Right lung (tissue), 10 donors: ENCODE measurements at places on chromosomes 13 and 19. TPM values are rescaled to one million over a fixed set of nuclear protein-coding genes. Genes with fewer than 3 reads are reported as not detected.

- no peak for DNase-seq
These were observed 844 bp downstream of the ARRDC2 start for GRCh38 chr19:18008814-18009213.

KLK15 gene
- polyA plus RNA-seq = not detected

GRCh38 chr19:8666814-8667405, 31.7 kb downstream of the ACTL9 start:
- DNase-seq = no peak

DNA sequence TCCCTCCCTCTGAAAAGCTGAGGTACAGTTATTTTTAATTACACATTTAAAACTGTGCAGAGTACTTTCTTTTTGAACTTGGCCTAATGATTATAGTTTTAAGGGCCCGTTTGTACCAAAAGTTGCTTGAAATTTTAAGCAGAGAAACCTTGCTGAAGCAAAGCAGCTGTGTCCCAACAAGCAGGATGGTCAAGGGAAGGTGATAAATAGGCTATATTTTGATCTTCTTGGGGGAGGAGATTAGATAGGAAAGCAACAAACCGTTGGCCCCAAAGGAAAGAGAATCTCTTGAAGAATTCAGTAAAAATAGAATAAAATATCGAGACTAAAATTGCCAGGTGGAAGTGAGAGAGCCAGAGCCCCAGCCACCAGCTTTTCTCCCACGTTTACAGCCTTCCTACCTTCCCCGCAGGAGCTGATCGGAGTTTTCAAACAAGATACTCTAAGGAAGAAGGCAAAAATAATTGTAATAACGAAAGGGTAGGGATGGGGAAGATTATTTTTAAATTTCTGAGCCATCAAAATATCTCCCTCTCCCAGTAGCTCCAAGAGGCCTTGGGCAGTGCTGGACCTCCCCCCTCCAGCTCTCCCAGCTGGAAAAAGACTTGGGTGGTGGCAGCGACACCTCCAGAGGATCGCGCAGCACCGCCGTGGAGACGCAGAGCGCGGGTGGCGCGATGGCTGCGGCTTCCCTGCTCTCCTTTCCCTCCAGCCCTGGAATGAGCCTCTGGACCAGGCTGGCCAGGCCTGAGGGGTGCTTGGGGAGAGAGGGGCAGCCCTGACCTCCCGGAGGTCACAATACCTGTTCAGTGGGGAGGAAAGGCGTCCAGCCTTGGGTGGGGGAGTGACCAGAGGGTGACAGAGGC, 5.8 kb downstream of the ZIC2 start:
- no peak for DNase-seq
